ENCODE measurements at places on chromosomes 13 and 19.

- no peak for DNase-seq
Measured at GRCh38 chr13:73482556-73482955, 423.8 kb downstream of the KLF5 start.

DNA sequence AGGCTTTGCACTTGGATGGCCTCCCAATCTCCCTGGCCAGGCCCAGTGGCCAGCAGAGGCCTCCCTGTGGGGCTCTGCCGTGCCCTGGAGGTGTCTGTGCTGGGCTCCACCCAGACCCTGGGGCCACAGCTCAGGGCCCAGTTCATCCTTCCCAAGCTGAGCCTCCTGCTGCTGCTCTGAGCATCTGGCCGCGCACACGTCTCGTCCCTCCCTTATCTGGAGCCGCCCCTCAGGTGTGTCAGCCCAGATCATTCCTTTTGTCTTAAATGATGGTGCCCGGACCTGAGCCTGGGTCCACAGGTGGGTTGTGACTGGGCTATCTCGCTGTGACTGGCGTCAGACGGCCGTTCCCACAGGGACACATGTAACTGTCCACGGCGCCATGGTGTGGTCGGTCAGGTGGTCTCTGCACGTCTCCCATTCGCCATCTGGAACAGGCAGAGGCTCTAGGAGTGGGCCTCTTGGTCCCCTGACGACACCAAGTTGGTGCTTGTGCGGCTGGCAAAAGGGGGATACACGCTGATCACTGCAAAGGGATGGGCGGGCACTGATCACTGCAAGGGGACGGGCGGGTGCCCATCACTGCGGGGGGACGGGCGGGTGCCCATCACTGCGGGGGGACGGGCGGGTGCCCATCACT, 14.3 kb upstream of the ZNF554 start:
- no peak for DNase-seq

DNA sequence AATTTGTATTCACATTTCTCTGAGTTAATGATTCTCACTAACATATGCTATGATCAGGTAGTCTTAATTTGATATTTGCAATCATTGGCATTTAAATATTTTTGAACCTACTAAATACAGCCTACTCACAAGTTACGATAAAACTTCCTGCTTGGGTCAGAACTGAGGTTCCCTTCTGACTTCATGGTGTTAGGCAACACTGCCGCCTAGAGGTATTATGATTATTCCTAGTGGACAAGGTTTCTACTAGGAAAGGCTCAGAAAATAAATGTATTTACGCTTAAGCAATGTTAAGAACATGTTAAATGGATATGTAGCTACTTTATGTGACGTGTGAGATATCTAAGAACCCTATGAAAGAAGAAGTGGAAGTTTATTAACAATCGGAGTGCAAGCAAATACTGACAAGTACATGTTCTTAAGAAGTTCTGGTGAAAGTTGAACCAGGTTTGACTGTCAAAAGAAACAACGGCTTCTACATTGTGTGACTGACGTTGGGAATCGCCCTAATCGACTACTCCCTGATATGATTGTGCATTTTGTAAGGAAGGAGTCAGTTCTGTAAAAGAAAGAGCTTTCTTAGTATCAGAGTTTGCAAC, 1395.8 kb downstream of the SLITRK5 start:
- DNase-seq: peak; percentile 46

GRCh38 chr13:100675661-100676129, 1.1 kb upstream of the TMTC4 start:
- DNase-seq: no peak

DNA sequence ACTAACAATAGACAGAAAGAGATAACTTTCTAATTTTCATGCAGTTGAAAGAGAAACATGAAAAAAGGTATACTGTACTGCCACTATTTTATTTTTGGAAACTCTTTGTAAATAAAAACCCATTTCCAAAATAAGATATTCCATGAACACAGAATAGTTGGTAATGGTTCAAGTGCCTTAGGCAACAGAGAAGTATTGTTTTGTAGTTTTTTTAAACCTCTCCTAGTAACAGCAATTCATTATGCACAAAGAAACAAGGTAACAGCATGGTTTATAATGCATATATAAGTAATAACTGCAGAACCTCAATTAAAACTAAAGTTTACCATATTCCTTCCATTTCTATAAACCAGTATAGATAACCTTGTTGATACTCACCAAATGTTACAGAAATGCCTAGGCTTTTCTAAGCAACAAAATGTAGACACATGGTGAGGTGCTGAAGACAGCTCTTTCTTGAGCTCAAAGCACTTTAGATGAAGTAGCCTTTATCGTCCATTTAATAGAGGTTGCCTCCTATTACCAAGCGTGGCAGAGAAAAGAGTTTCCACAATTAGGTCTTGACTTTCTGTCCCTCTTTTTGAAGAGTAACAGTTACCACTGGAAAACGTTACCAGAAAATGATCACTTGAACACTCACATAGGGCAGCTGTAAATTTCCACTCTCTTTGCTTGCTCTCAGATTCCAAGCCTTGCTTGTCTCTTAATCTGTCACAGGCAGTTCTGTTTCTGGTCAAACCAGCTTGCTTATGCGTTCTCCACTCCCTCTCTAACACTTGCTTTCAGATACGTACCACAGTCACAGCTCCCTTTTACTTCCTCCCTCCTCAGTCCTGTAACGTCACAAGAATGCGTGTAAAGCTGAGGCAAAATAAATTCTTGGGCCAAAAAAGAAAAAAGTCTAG, 42.9 kb downstream of the CAB39L start:
- DNase-seq: no peak

GRCh38 chr19:3836887-3837286, 32.0 kb downstream of the ZFR2 start:
- DNase-seq: no peak

DNA sequence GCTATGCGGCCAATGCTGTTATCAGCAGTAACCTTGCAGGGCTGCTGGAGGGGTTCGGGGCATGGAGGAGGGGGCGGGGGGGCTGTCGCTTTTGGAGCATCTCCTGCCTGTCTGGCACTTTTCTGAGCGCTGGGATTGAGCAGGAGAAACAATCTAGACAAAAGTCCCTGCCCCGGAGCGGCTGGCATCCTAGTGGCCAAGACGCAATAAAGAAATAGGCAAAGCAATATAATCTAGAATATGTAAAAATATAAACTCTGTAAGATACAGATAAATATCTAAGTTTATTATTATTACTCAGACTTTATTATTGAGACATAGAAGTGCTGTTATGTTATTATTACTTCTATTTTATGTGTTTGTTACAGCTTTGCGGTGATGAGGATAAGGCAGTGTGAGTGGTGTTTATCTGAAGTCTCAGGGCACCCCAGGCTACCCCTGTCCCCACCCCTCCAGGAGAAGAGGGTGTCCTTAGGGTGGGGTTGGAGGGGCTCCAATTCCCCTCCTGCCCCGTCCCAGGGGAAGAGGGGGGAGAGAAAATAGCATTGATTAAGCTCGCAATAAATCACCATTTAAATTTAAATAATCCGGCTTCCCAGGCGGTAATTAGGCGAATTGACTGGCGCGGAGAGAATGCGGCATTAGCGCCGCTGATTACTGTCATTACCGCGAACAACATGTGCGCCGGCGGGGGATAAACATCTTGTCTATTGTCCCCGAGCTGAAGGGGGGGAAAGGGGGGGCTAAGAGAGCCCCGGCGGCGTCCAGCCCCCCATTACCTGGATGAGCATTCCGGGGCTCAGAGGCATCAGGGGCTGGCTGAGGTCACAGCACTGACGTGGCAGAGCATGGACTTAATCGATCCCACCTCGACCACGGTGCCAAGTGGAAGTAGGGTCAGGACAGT, 3.2 kb downstream of the NPAS1 start:
- DNase-seq: no peak

- no peak for DNase-seq
Measured at GRCh38 chr13:106517109-106517847, 18.2 kb downstream of the EFNB2 start.

- DNase-seq: no peak
Measured at GRCh38 chr13:37392389-37392788, 206.2 kb downstream of the POSTN start.

- no peak for DNase-seq
Measured at GRCh38 chr13:95982144-95982543, 71.1 kb downstream of the UGGT2 start.

GRCh38 chr19:31459430-31459829, 110.2 kb upstream of the TSHZ3 start:
- no peak for DNase-seq

GRCh38 chr13:19606152-19606551, 27.3 kb upstream of the MPHOSPH8 start:
- DNase-seq: no peak

GRCh38 chr13:93872376-93872775, 607.1 kb downstream of the DCT start:
- no peak for DNase-seq

DNA sequence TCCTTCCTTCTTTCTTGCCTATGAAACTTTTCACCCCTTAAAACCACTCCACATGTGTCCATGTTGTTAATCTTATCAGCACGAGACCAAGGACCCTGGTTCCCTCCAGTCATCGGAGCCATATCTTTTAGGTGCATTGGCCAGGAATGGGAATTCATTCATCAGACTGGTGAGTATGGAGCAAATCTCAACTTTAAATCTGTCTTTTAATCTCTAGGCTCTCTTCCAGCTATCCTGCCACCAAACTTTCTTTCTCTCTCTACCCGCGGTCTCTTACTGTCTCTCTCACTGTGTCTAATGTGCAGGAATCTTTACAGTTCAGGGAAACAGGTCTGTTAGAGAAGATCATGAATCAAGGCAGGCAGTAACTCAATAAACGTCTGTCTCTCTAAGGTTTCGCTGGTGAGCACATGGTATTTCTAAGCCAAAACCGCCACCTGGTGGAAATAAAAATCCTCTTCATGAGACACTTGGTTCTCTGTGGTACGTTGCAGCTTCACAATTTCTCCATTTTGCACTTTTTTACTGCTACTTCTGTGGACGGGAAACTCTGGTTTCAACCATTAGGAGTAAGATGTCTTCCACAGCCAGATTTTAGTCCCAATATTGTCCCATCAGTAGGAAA, 16.1 kb downstream of the LGALS16 start:
- DNase-seq: peak; percentile 70

DNA sequence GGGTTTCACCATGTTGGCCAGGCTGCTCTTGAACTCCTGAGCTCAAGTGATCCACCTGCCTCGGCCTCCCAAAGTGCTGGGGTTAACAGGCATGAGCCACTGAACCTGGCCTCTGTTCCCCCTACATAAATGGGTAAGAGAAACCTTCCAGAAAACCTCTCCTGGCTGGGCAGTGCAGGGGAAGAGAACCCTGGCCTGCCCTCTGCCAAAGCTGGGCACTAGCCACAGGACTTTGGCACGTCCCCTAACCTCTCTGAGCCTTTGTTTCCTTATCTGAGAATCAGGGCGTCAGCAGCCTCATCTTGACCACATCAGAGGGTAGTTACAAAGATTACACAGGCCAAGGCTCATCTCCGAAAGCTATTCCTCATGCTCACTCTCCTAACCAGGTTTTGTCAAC, 2.2 kb downstream of the SBSN start:
- DNase-seq: no peak

- DNase-seq: no peak
Measured at GRCh38 chr13:40609972-40610726, 56.3 kb downstream of the FOXO1 start.

DNA sequence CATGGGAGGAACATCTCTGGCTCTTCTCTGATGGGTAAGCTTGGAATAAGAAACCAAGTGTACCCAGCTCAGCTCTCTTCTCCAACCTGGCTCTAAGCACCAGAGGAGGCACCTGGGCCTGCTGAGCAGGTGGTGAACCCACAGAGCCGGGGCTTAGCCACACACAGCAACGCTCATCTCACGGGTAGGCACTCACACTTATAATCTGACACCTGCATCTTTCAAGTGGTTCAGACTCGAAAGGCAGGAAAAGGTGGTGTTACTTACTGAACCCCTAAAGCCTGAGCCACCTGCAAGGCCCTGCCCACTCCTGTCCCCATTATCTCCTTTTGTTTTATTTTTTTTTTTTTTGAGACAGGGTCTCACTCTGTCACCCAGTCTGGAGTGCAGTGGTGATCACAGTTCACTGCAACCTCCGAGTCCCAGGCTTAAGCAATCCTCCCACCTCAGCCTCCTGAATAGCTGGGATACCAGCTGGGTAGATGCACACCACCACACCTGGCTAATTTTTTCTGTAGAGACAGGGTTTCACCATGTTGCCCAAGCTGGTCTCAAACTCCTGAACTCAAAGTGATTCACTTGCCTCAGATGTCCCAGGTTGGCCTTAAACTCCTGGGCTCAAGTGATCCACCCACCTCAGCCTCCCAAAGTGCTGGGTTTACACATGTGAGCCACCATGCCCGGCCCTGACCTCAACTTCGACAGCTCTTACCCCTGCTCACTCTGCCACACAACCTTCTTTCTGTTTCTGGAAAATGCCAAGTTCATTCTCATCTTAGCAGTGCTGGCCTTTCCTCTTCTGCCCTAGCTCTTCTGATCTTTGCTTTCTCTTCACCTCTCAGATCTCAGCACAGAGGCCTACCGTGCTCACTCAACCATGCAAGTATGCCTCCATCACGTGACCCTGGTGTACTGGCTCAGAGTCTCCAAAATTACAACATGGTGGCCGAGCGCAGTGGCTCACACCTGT, 9.7 kb downstream of the FBXL12 start:
- DNase-seq: no peak

DNA sequence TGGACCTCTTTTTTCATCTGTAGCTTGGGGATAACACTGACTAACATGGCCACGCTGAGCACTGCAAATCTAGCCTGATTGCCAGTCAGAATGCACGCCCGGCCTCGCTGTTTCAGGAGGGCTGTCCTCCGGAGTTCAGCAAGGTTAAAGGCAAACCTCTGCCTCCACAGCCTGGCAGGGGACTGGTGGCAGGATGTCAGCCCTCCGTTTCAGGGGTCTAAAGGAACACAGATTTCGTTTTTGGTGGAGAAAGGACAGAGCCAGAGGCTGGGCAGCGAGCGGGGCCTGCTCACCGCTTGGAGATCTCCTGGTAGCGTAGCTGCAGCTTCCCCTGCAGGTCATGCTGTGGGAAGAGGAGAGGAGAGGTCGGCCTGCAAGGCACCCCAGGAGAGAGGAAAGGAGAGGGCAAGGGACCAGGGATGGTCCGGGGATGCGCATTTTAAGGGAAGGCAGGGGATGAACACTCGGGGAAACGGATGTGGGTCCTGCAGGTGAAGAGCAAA, 560 bp downstream of the NDUFA7 start:
- no peak for DNase-seq

GRCh38 chr13:73230716-73231115, 171.9 kb downstream of the KLF5 start:
- no peak for DNase-seq

GRCh38 chr19:48397263-48398101, 4.0 kb downstream of the GRIN2D start:
- no peak for DNase-seq

DNA sequence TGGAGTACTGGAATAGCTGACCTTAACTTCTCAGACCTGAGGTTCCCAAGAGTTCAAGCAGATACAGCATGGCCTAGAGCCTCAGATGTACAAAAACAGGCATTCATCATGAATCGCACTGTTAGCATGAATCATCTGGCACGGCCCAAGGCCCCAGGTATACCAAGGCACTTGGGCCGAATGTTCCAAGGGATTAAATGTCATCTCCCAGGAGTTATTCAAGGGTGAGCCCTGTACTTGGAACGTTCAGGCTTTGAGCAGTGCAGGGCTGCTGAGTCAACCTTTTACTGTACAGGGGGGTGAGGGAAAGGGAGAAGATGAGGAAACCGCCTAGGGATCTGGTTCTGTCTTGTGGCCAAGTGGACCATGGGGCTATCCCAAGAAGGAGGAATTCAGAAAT, 6.3 kb downstream of the KLK3 start:
- DNase-seq: no peak

All from stimulated activated CD4-positive, alpha-beta T cell treated with anti-CD3 and anti-CD28 coated beads, Interleukin-12 subunit alpha, Interleukin-12 subunit beta, amount 100 ng/mL, for 48 hours (primary cell).